ENCODE measurements at places on chromosomes 13 and 19. TPM values are rescaled to one million over a fixed set of nuclear protein-coding genes. Genes with fewer than 3 reads are reported as not detected.

KLK3 gene
- not detected for total RNA-seq

ZNF836 gene
- 12.9 TPM for total RNA-seq

LGALS14 gene
- not detected for total RNA-seq

F10 gene
- not detected for total RNA-seq

MIA gene
- 2.4 TPM for total RNA-seq

SCN1B gene
- total RNA-seq = 0.52 TPM

DNA sequence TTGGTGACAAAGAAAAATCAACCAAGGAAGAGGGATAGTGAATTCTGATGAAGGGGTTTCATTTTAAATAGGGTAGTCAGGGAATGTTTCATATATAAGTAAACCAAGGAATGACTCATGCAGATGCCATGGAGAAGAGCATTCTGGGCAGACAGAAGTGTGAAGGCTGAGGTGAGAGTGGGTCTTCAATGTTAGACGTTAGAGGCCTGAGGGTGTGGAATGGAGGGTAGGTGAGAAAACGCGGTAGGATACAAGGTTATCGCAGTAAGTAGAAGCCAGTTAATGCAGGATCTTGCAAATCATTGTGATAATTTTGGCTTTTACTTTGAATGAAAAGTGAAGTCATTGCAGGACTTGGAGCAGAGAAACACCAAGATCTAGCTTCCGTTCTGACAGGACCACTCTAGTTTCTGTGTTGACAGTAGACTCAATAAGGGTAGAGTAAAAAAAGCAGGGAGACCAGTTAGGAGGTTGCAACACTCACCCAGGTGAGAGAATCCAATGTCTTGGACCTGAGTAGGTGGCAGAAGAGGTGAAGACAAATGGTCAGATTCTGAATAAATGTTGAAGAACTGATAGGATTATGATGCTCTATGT, 225.2 kb upstream of the TMTC4 start:
- no peak for DNase-seq
- H3K27ac ChIP-seq = no peak overlapping the region
- no peak overlapping the region for H3K4me3 ChIP-seq

DNA sequence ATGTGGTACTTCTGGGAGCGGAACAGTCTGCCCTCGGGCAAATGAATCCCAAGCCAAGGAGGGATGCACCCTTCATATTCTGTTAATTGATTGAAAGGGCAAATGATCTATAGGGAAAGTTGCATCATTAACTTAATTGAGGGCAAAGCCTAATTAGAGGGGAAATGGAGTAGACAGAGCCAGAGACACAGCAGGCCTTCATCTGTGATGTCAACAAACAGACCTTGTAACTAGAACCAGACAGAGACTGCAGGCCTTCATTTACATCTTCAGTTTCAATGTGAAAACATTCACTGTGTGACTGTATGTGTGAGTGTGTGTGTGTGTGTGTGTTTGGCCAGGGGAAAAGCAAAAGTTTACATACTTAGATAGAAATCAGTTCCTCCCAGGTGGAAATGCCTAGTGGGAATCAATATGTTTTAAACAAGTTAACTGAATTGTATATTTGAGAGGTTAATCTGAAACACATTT, 126.4 kb downstream of the SPRY2 start:
- no peaks in the 10 kb centered on the region for H3K27me3 ChIP-seq
- H3K4me1 ChIP-seq = no peaks in the 10 kb centered on the region
- H3K27ac ChIP-seq = no peak overlapping the region
- H3K36me3 ChIP-seq = no peaks in the 10 kb centered on the region
- no peak overlapping the region for H3K4me3 ChIP-seq
- no peak for DNase-seq

- DNase-seq = no peak
- no peak overlapping the region for H3K27ac ChIP-seq
- no peaks in the 10 kb centered on the region for H3K4me1 ChIP-seq
- no peaks in the 10 kb centered on the region for H3K27me3 ChIP-seq
- H3K36me3 ChIP-seq = peaks cover 7% of the 10 kb centered on the region
- no peak overlapping the region for H3K4me3 ChIP-seq
Measured at GRCh38 chr19:45027371-45027770, 11.5 kb upstream of the CLASRP start.

GRCh38 chr13:111037927-111038326, 77.2 kb upstream of the ARHGEF7 start:
- peaks cover 34% of the 10 kb centered on the region for H3K27me3 ChIP-seq
- H3K4me1 ChIP-seq = no peaks in the 10 kb centered on the region
- no peak overlapping the region for H3K27ac ChIP-seq
- no peak for DNase-seq
- no peaks in the 10 kb centered on the region for H3K36me3 ChIP-seq

DNA sequence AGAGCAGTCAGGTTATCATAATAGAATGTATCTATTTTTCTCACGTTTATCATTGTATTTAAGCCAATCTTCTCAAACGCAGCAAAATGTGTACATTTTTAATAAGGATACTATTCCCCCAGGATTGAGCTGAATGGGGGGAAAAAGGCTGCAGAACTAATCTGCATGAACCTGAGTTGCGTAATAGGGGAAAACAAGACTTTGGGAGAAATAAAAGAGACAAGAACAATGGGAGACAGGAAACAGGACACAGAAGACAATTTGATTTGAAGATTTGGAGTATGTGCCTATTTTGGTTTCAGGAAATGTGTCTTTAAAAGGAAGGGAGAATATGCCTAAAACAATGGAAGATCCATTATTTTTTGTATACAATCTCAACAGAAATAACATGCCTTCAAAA, 844.5 kb downstream of the DIAPH3 start:
- no peak overlapping the region for H3K4me3 ChIP-seq
- no peak for DNase-seq
- no peaks in the 10 kb centered on the region for H3K36me3 ChIP-seq
- H3K27ac ChIP-seq = no peak overlapping the region
- H3K27me3 ChIP-seq = no peaks in the 10 kb centered on the region
- no peaks in the 10 kb centered on the region for H3K4me1 ChIP-seq

DNA sequence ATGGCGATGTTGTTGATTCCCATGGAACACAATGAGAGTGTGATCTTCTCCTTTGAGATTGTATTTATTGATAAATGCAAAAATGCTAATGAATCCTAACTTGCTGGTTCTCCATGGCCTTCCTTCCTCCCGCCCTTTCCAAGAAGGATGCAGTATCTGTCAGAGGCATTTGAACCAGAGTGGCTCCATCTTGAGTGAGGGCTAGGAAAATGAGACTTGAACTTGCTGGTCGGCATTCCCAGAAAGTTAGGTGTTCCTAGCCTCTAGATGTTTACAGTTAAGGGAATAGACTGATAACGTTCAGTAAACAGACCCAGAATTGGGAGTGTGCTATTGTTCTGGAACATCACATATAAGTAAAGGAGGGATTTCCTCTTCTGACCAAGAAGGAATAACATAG, 44.2 kb upstream of the PSG2 start:
- no peak overlapping the region for H3K27ac ChIP-seq
- H3K36me3 ChIP-seq = no peaks in the 10 kb centered on the region
- DNase-seq = no peak
- H3K27me3 ChIP-seq = no peaks in the 10 kb centered on the region
- no peaks in the 10 kb centered on the region for H3K4me1 ChIP-seq

DNA sequence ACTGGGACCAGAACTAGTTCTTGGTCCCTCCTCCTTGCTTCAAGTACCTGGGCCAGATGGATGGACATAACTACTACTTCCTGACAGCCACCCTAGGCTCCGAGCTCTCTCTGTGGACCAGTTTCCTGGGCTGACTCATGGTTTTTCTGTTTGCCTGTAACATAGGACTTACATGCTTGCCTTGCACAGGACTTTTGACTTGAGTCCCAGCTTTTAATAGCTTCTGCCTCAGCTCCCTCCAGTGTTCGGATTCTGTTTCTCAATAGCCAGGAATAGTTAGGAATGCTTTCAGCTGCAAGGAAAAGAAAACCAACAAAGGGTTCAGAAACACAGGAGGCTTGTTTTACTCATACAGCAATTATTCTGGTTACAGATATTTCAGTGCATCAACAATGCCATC, 405.9 kb downstream of the ZNF536 start:
- H3K4me1 ChIP-seq = no peaks in the 10 kb centered on the region
- no peak overlapping the region for H3K27ac ChIP-seq
- H3K27me3 ChIP-seq = peaks cover 18% of the 10 kb centered on the region

DNA sequence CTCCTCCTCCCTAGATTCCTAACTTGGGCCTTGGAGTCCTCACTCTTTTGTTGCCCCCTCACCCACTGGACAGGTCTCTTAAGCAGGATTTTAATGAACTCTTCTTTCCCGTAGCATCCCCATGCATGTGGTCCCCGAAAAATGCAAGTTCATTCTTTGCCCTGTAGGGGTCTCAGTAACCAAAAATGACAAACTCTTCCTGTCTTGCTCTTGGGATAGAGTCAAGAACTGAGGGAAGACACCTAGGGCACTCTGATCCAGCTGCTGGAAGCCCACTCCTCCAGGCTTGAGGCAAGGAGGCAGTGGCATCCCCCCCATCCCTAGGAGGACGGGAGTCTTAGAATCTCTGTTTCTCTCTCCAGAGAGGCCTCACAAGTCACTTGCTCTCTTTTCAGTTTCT, 987.0 kb downstream of the DIAPH3 start:
- H3K27ac ChIP-seq = no peak overlapping the region
- no peak for DNase-seq
- H3K4me1 ChIP-seq = no peaks in the 10 kb centered on the region
- no peaks in the 10 kb centered on the region for H3K36me3 ChIP-seq
- H3K27me3 ChIP-seq = no peaks in the 10 kb centered on the region

DNA sequence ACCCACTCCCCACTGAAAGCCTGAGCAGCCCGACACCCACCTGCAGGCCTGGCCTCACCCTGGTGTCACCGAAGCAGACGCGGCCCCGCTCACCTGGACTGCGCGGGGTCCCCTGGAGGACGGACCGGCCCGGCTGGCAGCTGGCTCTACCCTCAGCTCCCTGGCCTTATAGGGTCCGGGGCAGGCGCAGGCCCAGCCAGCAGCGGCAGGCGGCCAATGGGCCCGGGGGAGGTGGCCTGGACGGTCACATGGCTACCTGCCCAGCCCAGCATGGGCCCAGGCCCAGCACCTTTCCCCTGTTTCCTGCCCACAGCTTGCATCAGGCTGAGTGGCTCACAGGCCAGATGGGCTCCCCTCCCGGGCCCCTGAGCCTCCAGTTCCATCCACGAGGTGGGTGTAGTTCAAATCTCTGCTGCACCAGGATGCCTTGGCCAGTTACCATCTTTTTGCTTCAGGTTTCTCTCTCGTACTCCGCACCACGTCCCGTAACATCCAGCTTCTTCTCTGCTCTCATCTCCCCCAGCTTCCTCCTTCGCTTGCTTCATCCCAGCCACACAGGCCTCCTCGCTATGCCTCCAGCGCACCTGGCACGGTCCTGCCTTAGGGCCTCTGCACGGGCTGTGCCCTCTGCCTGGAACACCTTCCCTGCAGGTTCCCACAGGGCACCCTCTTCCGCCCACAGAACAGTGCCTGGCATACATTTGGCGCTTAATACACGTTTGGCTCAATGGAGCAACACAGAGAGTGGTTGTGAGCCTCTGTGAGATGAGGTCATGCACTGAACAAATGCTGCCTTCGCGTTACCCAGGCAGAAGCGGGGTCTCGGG, at the start of gene PLIN4:
PLIN4 (minus strand) TSS at position 142 of the 827 bp plus-strand sequence. CDS start 214 bp downstream, outside the sequence.
- H3K27ac ChIP-seq = no peak within 1 kb of the TSS
- no peaks in the 10 kb centered on the region for H3K36me3 ChIP-seq
- no peak within 1 kb of the TSS for H3K4me3 ChIP-seq
- H3K4me1 ChIP-seq = no peaks in the 10 kb centered on the region
- no peak for DNase-seq

DNA sequence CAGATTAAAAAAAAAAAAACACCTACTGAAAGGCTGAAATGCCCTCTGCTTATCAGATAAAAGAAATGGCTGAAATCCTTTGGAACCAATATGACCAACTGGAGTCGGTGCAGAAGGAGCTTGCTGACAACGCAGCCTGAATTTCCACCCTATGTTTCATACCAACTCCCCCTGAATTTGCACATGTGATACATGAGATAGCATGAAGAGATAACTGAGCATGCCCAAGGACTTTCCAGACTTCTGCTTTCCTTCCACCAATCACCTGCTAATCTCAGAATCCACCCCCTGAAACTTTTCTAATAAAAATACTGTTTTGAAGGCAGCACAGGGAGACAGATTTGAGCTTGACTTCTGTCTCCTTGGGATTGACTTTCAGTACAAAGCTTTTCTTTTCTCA, 32.2 kb upstream of the WDFY2 start:
- H3K27ac ChIP-seq = no peak overlapping the region
- H3K36me3 ChIP-seq = no peaks in the 10 kb centered on the region
- no peak for DNase-seq
- H3K4me3 ChIP-seq = no peak overlapping the region

DNA sequence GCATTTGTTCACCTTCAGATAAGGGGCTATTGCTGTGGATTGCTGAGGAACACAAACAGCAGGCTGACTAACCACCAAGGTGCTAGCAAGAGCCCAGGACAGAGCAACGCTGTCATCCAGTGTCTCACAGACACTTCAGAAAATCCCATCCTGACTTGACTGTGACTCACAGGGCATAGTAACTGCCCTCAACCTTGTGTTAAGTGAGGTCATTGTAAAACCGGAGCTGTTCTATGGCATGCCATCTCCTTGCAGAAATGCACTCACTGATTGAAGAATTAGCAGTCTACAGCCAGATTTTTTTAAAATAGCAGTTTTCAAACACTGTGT, 51.1 kb downstream of the TNFRSF19 start:
- H3K36me3 ChIP-seq = no peaks in the 10 kb centered on the region
- H3K27ac ChIP-seq = no peak overlapping the region
- H3K4me3 ChIP-seq = no peak overlapping the region
- H3K4me1 ChIP-seq = no peaks in the 10 kb centered on the region

GRCh38 chr19:58355908-58356765, 2.8 kb upstream of the A1BG start:
- H3K27ac ChIP-seq = no peak overlapping the region
- no peaks in the 10 kb centered on the region for H3K36me3 ChIP-seq
- H3K27me3 ChIP-seq = no peaks in the 10 kb centered on the region
- DNase-seq = no peak
- peaks cover 3% of the 10 kb centered on the region for H3K4me1 ChIP-seq
- peak overlapping the region; percentile 17 for H3K4me3 ChIP-seq

DNA sequence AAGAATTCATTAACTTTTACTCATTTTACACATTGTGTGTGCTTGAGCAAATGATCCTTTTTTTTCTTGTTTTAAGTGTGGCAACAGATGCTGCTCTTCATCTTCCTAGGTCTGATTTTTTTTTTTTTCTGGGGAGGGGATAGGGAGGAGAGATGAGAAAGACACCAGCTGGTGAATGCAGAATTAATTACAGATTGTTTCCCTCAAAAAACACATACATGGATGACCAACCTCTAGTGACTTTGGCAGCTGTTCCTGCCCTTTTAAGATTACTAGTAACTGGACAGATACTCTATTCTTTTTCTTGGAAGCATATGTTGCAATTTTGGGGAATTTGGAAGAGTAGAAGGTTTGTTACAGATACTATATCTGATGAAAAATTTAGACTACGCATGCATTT, 103.6 kb upstream of the MYO16 start:
- no peaks in the 10 kb centered on the region for H3K27me3 ChIP-seq
- no peak for DNase-seq
- no peak overlapping the region for H3K4me3 ChIP-seq
- no peaks in the 10 kb centered on the region for H3K4me1 ChIP-seq
- H3K36me3 ChIP-seq = no peaks in the 10 kb centered on the region

Measured in natural killer cell treated with Interleukin-12 subunit alpha and Interleukin-12 subunit beta and Interleukin-15 and Interleukin-18, amount 100 ng/mL, for 72 hours (primary cell).